ENCODE measurements at places on chromosomes 16 and 17. TPM values are rescaled to one million over a fixed set of nuclear protein-coding genes. Genes with fewer than 3 reads are reported as not detected.

OR1A1 gene
- total RNA-seq, result not detected

RAB37 gene
- 4.3 TPM for total RNA-seq

SPAG5 gene
- total RNA-seq, result 141 TPM

NPIPB8 gene
- not detected for total RNA-seq

GPRC5B gene
- total RNA-seq, result 21.1 TPM

GUCY2D gene
- total RNA-seq, result not detected

GPR142 gene
- not detected for total RNA-seq

TERB1 gene
- not detected for total RNA-seq

KRT39 gene
- not detected for total RNA-seq

NME4 gene
- 93.3 TPM for total RNA-seq

DNAI2 gene
- total RNA-seq, result not detected

EVPL gene
- total RNA-seq, result not detected

SOX9 gene
- 10.6 TPM for total RNA-seq

ELAC2 gene
- total RNA-seq, result 70.5 TPM

ENPP7 gene
- total RNA-seq, result not detected

CDH5 gene
- not detected for total RNA-seq

FZD2 gene
- total RNA-seq, result 188 TPM

ASIC2 gene
- total RNA-seq, result 0.87 TPM

TSNAXIP1 gene
- total RNA-seq, result 2.8 TPM

HNF1B gene
- total RNA-seq, result not detected

HSF4 gene
- total RNA-seq, result not detected

SPECC1 gene
- 90.0 TPM for total RNA-seq

ODAD4 gene
- total RNA-seq, result 4.1 TPM

PIK3R5 gene
- 0.90 TPM for total RNA-seq

HOXB6 gene
- total RNA-seq, result not detected

MT1X gene
- total RNA-seq, result not detected

KLHL36 gene
- 15.9 TPM for total RNA-seq

KRTAP1-1 gene
- not detected for total RNA-seq

CA5A gene
- not detected for total RNA-seq

OR1F1 gene
- total RNA-seq, result not detected

C1QTNF1 gene
- total RNA-seq, result 2.6 TPM
